Cerebellar nuclear complex (tissue), 1 donor: ENCODE measurements at places on chromosomes 16 and 17.

DNA sequence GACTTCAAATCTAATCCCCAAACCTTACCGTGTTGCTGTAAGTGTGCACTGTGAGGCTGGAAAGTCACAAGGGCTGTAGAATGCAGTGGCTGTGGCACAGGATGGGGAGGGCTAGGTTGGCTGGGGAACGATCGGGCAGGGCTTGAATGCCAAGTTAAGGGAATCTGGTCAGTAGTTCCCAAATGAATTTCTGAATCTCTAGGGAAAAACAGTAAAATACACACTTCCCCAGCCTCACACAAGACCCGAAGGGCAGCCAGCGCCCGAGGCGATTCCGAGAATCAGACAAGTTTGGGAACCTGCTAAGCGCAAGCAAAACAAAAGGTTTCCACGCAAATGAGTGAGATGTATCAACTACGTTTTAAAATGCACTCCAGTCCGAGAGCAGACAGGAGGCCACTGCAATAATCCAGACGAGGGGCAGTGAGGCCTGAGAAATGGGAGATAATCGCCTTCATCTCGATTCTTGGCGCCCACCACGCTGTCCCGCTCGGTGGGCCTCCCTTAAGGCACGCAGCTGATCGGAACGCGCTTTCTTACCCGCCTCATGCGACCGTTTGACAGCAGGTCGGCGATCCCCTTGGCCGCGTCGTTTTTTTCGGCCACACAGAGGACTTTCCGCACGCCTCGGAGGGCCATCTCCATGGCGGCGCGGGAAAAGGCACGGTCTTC, 599 bp downstream of the TOP3A start:
- DNase-seq = no peak

GRCh38 chr16:27221576-27222248, 18.4 kb downstream of the KDM8 start:
- no peak for DNase-seq

DNA sequence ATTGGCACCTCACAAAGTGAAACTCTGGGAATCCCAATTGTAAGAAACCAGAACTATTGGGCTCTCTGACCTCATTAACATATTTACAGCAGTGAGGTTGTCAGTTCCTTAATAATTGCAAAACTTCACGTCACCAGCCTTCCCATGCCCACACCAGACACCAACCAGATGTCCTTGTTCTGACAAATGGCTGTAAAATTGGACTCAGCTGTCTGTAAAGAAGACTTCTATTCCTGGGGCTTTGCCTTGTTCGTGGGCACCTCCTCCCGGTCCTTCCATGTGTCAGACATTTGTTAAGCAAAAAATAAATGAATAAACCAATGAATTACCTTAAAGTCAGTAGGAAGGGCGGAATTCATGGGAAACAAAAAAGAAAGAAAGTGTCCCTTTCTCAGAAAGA, 284.3 kb upstream of the CDH11 start:
- DNase-seq = no peak

DNA sequence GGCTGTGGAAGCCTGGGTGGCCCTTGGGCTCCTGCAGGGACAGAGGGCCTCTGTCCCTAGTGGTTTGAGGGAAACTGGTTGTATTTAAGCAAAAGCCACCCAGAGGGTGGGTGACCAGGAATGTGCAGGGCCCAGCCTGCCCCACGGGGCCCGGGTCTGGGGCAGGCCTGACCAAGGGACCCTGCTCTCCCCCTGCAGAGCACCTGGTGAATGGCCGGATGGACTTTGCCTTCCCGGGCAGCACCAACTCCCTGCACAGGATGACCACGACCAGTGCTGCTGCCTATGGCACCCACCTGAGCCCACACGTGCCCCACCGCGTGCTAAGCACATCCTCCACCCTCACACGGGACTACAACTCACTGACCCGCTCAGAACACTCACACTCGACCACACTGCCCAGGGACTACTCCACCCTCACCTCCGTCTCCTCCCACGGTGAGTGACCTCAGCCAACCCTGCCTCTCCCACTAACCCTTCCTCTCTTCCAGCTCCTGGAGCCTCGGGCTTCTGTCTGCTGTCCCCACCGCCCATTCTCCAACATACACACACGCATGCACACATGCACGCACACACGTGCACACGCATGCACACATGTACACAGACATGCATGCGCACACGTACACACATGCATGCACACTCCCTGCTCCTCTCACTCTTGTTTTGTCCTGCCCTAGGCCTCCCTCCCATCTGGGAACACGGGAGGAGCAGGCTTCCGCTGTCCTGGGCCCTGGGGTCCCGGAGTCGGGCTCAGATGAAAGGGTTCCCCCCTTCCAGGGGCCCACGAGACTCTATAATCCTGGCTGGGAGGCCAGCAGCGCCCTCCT, 10.4 kb downstream of the GALK1 start:
- no peak for DNase-seq

GRCh38 chr17:5869041-5869745, 201.0 kb upstream of the WSCD1 start:
- DNase-seq = no peak

DNA sequence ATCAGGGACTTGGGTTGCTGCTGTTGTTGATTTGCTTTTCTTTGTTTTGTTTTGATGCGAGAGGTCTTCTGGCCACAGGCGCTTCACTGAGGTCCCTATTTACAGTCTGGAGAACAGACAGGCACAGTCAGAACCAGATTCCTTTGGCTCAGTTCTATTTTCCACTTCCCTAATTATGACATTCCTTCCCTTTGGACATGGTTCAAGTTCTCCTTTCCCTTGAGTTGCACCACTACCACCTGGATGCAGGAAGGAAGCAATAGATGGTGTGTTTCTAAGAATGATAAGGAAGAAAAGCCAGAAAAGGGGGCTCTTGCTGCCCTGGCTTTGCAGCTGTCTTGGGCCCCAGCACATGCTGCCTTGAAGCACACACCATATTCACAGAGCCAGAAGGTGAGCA, 160.6 kb downstream of the MAF start:
- no peak for DNase-seq

- DNase-seq = no peak
Measured at GRCh38 chr17:78872486-78872885, 30.5 kb downstream of the CEP295NL start.

- DNase-seq = no peak
Measured at GRCh38 chr17:35901631-35902175, 21.5 kb upstream of the CCL5 start.

GRCh38 chr16:70692873-70693671, 7.2 kb upstream of the MTSS2 start:
- DNase-seq = no peak
